Right cardiac atrium (tissue), 5 donors: ENCODE measurements at places on chromosomes 13 and 19.

DNA sequence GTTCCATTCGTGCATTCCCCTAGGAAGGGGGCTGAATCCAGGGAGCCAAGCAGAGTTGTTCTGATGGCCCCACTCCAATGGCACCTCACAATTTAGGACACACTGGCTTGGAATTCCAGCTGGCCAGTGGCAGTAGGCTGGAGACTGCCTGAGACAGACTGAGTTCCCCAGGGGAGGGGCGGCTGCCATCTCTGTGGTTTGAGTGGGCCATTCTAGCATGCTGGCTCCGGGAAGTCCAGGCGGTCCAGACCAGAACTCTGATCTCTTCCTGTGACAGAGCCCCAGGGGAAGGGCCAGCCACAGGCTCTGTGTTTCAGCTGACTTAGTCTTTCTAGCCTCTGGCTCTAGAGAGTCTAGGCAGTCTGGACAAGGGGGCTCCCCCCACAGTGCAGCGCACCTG is 29.5 kb upstream of the SLC7A1 start:
- DNase-seq, result no peak

DNA sequence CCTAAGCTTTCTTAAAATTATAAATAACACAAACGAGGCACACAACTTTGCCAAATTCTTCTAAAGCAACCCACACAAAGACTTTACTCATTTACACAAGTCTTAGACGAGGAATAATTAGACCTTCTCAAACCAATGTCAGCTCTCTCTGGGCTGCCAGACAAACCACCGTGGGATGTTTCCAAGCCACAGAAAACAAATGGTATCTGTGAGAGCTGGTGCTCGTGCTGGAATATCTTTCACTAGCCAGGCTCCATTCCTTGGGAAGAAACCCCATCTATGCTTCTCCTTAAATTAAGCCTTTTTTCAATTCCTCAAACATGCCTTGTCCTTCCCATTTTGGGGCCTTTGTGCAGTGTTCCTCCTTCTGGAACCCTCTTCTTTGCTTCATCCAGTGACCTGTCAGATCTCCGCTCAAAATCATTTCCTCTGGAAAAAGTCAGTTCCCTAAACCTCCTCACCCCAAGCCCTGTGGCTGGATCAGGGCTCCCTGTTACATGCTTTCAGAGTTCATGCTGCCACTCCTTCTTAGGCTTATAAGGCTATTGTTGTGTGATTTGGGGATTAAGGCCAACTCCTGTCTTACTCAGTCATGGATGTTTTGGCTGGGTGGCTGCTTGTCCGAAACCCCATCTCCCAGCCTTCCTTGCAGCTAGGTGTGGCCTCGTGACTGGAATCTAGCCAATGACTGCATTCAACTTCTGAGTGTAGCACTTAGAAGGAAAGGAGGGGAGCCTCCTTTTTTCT is 64.2 kb upstream of the GTF2F2 start:
- peak; percentile 40 for DNase-seq

- peak; percentile 89 for DNase-seq
Measured at GRCh38 chr19:7926021-7926726, at the start of gene CTXN1. Gene CTXN1, minus strand, starts transcription at chr19:7926135. Its CDS starts 597 bp downstream, at chr19:7925538.

- no peak for DNase-seq
Measured at GRCh38 chr13:40609972-40610726, 56.3 kb downstream of the FOXO1 start.

GRCh38 chr13:52428295-52428694 is 22.1 kb downstream of the VPS36 start:
- no peak for DNase-seq

GRCh38 chr13:33057019-33057780 is 41.0 kb downstream of the KL start:
- peak; percentile 69 for DNase-seq

- no peak for DNase-seq
Measured at GRCh38 chr19:10525636-10526035, 8.4 kb upstream of the S1PR5 start.

- no peak for DNase-seq
Measured at GRCh38 chr13:105787632-105788031, 747.8 kb downstream of the EFNB2 start.

DNA sequence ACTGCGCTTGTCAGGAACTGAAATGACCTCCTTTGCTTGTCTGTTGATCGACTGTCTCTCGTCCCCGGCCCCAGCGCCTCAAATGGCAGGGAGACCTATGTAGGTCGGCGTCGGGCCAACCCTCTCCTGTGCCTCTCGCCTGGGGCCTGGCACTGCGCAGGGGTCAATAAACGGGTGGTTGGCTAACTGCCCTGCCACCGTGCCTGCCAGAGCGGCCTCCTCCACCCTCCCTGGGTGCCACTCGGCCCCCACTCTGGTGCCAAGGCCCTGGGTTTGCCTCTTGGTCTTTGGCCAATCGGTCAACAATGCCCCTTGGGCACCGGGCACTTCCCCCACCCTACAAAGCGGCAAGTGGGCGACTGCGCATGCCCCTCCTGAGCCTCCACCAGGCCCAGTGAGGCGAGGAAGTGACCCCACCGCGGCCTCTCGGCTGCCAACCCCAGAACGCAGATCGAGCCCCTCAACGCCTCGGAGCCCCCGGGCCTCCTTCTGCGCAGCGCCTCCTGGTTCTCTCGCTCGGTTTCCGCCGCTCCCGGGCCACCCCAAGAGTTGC is 1.1 kb downstream of the KEAP1 start:
- DNase-seq, result peak; percentile 93

- no peak for DNase-seq
Measured at GRCh38 chr13:47886314-47886713, 114.8 kb downstream of the SUCLA2 start.

- no peak for DNase-seq
Measured at GRCh38 chr13:52811841-52812240, 36.6 kb downstream of the PCDH8 start.

GRCh38 chr13:20633802-20634201 is 66.8 kb downstream of the IFT88 start:
- no peak for DNase-seq

- DNase-seq, result no peak
Measured at GRCh38 chr19:56678205-56678604, 6.6 kb upstream of the ZNF835 start.

DNA sequence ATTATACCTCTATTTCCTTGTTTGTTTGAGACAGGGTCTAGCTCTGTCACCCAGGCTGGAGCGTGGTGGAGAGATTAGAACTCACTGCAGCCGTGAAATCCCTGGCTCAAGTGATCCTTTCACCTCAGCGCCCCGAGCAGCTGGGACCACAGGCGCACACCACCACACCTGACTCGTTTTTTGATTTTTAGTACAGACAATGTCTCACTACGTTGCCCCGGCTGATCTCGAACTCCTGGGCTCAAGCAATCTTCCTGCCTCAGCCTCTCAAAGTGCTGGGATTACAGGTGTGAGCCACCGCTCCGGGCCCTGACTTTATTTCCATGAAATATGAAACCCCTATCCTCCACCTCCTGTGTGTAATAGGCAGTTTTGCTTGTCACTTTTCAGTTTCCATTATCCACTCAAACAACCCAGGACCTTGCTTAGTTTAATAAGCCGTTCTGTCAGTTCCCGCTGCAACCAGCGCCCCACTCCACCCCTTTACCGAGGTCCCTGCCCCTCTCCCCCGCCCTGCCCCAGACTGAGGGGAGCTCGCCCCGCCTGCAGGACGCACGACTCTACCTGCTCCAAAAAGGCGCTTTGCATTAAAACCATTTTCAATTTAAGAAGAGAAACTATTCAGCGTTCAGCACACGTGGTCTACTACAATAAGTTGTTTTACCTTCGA is 16.9 kb downstream of the ZNF816 start:
- no peak for DNase-seq

DNA sequence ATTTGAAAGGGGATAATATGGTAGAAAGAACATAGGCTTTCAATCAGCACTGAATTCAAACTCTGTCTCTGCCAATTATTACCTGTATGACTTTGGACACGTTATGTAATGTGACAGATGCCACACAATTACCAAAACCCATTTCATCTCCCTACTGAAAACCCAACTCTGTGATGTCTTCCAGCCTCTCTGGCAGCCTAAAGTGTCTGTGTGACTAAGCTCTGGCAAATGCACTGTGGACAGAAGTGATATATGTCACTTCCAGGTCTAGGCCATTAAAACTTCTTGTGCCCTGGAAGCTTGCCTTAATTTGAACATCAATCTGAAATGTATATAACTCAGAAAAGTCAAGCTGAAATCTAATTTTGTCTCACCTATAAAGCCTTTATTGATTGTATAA is 552.0 kb downstream of the RFC3 start:
- no peak for DNase-seq

- DNase-seq, result peak; percentile 73
Measured at GRCh38 chr19:38263689-38264485, 486 bp upstream of the SPINT2 start.

DNA sequence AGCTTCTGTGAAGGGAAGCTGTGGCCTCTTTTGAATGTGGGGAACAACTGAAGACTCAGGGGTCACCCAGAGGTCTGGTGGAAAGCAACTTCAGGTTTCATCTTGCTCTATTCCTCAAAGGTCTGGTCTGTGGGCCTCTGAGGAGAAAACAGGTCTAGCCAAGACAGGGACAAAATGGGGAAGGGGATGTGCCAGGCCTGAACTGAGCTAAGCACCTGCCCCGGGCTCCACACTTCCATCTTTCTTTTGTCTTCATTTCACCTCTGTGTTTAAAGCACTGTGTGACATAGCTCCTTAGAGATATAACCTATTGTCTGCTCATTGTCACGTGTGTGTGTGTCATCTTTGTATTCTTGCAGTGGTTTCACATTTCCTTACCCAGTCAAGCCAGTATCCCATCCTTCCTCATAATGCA is 19.9 kb upstream of the GDF15 start:
- no peak for DNase-seq

DNA sequence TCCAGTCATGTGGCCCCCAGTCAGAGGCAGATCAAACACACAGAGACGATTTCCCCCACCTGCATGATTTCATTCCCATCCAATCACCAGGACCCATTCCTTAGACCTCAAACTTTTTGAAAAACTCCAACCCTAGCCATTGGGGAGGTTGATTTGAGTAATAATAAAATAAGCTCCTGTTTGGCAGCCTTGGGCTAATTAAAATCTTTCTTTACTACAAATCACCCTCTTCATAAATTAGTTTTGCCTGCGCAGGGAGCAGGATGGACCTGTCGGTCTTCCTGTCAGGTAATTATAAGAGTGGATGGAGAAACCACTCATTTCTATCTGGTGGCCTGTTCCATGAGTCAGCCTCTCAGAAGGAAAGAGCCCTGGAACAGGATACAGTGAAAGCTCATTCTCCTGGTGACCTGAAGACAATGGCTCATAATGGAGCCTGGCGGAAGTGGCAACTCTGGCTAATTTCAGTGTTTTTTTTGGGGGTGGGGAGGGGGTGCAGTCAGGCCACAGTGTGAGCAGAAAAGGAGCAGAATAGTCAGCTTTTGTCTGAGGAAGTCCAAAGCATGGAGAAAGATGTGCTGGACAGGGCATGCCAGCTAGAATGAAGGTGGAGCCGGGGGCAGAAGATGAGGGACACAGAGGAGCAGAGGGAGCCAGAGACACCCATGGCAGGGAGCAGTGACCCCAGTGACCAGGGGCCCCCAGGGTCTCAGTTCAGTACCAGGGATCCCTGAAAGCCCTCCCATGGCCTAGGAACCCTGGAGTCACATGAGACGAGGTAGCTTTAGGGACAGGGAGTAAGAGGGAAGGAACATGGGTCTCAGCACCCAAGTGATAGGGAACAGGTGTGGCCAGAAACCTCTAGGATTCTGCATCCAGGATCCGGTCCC is 31.8 kb upstream of the PSG9 start:
- DNase-seq, result no peak

- DNase-seq, result no peak
Measured at GRCh38 chr19:29119590-29119989, 93.4 kb downstream of the UQCRFS1 start.

DNA sequence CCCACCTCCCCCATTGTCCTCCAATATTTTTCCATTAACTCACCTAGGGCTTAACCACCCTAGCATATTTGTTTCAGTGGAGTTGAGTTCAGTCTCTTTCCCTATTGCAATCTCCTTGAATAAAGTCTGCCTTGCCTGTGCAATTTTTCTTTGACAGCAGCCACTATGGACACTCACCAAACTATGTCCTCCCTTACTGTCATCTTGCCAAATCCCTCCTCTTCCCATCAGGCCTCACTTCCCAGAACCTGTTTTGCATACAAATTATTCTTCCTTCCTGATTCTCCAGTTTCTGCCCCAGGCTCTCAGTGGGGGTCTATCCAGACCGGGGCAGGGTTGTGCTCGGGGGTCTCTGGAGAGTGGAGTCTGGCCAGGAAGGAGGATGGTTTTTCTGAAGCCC is 2.2 kb upstream of the LYPD5 start:
- DNase-seq, result no peak

DNA sequence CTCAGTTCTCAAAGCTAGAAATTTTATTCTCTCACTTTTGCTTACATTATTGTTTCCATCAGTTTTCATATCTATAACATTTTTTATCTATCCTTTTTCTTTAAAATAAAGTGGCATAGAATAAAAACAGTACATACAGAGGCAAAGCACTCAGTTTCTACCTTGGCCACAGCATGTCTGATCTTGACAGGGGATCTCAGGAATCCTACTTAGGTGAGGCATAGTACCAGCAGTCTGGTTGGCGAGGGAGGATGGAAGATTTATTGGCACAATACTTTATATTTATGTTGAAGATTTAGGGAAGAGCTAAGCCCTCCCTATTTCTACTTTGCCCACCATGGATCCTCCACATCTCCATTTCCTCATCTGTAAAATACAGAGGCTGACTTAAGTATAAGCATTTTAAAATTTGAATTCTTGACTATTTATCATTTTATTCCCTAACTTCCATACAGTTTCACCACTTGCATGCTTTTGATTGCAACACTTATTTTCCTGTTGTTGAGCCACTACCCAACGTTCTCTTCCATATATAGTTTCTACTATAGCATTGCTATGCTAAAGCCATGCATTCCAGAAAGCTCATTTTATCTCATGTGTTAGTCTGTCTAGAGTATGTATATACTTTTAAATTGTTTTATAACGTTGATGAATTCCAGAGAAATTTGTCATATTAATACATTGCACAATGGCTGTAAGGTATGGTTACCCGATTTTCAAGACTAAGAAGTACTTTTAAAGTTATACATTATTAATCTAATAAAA is 506.7 kb downstream of the KCTD12 start:
- no peak for DNase-seq

DNA sequence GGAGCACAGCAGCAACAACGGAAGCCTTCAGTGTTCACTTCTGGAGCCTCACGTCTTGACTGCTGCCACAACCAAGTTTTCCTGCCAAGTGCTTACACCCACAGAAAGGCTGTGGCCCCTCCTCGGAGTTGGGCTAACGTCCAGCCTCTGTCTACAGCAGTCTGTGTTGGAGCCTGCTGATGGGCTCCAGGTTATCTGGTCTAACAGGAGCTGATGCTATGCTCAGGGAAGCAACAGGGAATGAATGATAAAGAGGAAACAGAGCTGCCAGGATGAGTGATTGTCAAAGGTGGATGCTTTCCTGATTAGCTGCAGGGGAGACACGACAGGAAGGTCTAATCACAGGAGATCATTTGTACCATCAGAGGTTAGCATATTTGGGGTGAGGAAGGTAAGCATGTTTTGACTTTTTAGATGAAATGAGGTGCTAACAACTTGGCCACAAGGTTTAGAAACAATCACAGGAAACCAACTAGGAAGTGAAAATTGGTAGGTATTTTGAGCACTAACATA is 53.8 kb upstream of the RCBTB2 start:
- DNase-seq, result peak; percentile 92

GRCh38 chr19:814152-815078 is 7.3 kb downstream of the PLPPR3 start:
- no peak for DNase-seq

- DNase-seq, result no peak
Measured at GRCh38 chr13:86559901-86560300, 760.7 kb upstream of the SLITRK6 start.

- peak; percentile 65 for DNase-seq
Measured at GRCh38 chr19:911197-912033, 1.6 kb downstream of the R3HDM4 start.
